Activated naive CD8-positive, alpha-beta T cell treated with anti-CD3 and anti-CD28 coated beads, Interleukin-2, amount 10 ng/mL, durations not matched to agents 7 days and 5 days (primary cell): ENCODE measurements at places on chromosomes 6 and 20. TPM values are rescaled to one million over a fixed set of nuclear protein-coding genes. Genes with fewer than 3 reads are reported as not detected.

- no peak for DNase-seq
- no peaks in the 10 kb centered on the region for H3K27me3 ChIP-seq
These were observed 67.0 kb upstream of the TNFAIP3 start for GRCh38 chr6:137799950-137800568.

GRCh38 chr6:36019167-36019566 is 5.3 kb downstream of the SLC26A8 start:
- H3K4me1 ChIP-seq, result peaks cover 4% of the 10 kb centered on the region
- peaks cover 25% of the 10 kb centered on the region for H3K27me3 ChIP-seq
- H3K27ac ChIP-seq, result no peak overlapping the region
- no peak overlapping the region for H3K4me3 ChIP-seq

GRCh38 chr6:107730106-107730505 is 94.0 kb downstream of the SCML4 start:
- no peaks in the 10 kb centered on the region for H3K27me3 ChIP-seq
- H3K4me3 ChIP-seq, result peak overlapping the region; percentile 99
- peaks cover 11% of the 10 kb centered on the region for H3K36me3 ChIP-seq
- no peak for DNase-seq
- peaks cover 66% of the 10 kb centered on the region for H3K4me1 ChIP-seq
- peak overlapping the region; percentile 93 for H3K27ac ChIP-seq

Gene BTN1A1
- 0.11 TPM for total RNA-seq

DNA sequence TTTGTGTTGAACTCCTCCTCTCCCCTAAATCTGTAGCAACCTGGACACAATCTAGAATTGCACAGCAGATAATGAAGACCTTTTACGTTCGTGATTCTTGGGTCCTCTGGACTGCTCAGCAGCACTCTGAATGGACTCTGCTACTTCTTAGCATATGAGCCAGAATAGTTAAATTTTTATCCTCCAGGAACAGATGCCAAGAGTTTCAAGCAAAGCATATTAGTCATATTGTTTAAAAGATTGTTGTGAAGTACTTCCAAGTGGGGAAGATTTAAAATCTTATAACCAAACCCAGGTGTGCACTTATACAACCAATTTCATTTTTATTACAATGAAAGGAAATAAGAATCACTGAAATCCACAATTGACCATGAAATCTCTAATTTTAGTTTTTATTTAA is 118.9 kb upstream of the EXOC2 start:
- no peaks in the 10 kb centered on the region for H3K36me3 ChIP-seq
- H3K27me3 ChIP-seq, result peaks cover 11% of the 10 kb centered on the region
- H3K27ac ChIP-seq, result no peak overlapping the region
- peaks cover 7% of the 10 kb centered on the region for H3K4me1 ChIP-seq
- DNase-seq, result no peak

DNA sequence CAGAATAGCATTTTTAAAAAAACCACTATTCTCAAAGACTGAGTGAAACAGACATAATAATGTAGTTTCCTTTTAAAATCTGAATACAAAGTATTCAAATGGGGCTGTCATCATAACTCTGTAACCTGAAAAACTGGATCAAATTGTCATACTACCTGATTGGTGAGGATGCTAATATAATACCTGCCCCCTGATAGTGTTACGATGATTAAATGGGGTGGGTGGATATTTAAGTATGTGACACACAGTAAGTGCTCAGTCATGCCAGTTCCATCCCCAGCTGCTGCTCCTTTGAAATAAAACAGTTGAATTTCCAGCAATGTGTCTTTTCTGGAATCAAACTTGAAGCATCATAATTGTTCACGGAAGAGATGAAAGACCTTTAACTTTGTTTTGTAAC is 8.9 kb downstream of the HTR1B start:
- peaks cover 8% of the 10 kb centered on the region for H3K27me3 ChIP-seq
- no peak overlapping the region for H3K4me3 ChIP-seq
- no peaks in the 10 kb centered on the region for H3K36me3 ChIP-seq
- H3K27ac ChIP-seq, result no peak overlapping the region
- H3K4me1 ChIP-seq, result no peaks in the 10 kb centered on the region
